Karpas-422 (cell line): ENCODE measurements at places on chromosomes 6 and 20. TPM values are rescaled to one million over a fixed set of nuclear protein-coding genes. Genes with fewer than 3 reads are reported as not detected.

DNA sequence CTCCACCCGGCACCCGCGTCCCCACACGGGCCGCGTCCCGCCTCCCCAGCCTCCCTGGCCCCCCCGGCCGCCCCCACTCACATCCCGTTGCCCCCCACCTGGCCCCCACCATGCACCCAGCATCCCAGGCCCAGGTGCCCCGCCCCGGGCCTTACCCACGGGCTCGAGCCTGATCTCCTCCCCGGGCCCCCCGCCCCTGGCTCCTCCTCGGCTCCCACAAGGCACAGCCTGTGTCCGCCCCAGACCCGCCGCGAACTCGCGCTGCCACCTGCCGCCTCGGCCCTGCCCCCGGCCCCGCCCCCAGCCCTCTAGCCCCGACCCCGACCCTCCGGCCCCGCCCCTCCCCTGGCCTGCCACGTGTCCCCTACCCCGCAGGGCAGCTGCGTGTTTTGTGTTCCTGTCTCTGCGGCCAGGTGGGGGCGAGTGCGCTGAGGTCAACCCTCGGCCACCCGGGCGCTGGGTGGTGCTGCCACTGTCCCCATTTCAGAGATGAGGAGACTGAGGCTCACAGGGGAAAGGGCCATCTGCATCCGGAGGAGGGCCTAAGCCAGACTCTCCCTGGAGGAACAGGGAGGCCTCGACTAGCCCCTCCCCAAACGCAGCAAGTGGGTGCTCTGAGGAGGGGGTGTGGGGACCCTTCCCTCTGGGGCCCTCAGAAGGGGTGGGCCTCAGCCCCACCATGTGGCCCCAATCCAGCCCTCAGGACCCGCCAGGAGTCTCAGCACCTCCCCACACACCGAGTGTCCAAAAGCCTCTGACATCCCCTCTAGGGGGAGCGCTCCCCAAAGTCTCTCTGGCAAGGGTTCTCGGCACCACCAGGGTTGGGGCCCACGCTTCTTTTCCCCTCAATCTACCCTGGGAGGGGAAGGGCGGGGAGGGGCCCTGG is 99.8 kb downstream of the TAF4 start:
- DNase-seq: no peak

The FILIP1 gene
- 0.15 TPM in 1 of 2 replicates, not detected in the other for total RNA-seq

The SEMG1 gene
- total RNA-seq: not detected in 2 replicates

DNA sequence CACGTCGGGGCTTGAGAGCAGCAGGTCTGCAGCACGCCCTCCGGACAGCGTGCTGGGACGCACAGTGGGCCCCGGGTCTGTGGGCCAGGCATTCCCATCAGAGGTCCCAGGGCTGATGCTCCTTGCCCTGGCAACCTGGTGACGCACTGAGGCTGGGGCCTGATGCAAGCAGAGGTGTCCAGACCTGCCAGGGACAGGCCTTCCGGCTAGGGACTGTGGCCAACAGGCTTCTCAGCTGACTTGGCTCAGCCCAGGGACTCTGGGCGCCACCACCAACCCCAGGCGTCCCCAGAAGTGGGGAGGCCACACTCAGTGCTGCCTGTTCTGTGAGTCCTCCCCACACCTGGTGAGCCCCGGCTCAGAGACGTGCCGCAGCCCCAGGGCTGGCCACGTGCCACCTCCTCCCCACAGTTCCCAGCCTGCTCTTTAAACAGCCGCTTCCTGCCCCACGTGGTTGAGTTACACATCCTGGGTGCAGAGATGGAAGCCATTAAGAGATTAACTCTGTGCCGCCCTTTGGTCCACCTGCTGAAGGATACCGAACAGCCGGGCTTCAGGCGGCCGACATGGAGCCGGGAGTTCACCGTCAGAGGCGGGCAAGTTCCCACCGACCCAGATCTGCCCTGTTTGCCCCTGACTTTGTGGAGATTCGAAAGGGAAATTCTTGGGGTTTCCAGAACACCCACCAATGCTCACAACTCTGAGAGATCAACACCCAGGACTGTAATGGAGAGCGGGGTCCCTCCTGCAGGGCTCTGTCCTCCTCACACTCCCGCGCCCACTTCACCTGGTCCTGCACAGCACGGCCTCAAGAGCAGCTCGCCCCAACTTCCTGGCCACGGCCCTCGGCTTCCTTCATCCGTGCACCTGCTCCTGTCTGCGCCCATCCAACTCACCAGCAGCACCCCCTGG is 37.6 kb upstream of the ZBP1 start:
- DNase-seq: no peak

DNA sequence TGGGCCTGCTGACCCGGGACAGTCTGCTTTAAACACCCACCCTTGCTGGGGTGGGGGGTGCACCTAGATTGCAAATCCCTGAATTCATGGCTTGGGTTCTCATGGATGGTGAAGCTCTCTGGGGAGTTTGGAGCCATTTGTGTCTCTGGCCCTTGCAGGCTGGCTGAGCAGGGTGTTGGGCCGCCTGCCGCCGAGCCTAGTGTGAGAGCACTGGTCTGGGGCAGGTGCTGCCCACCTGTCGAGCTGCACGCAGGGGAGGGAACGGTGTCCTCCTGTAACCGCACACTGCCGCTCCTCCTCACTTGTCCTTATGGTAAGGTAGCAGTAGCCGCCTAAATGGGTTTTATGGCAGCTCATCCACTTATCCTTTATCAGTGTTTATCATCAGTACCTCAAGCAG is 143.9 kb downstream of the DTNBP1 start:
- DNase-seq: no peak

DNA sequence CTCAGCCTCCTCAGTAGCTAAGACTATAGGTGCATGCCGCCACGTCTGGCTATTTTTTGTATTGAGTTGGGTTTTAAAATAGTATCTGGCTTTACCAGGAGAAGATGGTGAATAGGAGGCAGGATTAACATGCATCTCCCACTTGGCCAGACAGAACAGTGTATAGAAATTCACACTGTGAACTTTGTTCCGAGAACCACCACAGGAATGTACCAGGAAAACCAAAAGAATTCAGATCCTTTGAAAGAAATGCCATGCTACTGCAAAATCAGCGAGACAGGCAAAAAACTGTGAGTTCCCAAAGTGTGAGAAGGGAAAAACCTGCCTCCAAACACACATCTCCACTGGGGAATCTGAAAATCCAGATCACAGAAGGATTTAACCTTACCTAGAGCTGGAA is 327.6 kb downstream of the NKAIN2 start:
- no peak for DNase-seq

- peak; percentile 58 for DNase-seq
Observed at GRCh38 chr20:48754292-48754691, 73.5 kb downstream of the PREX1 start.

- no peak for DNase-seq
Observed at GRCh38 chr6:157822245-157823000, 623 bp upstream of the SNX9 start.

The IL17A gene
- not detected in 2 replicates for total RNA-seq

The CUL7 gene
- 20.2 and 22.2 TPM in 2 replicates for total RNA-seq

- DNase-seq: no peak
Observed at GRCh38 chr20:6767536-6768227, at the start of gene BMP2. Gene BMP2 (plus strand): TSS chr20:6767686. CDS start chr20:6770127, 2,441 bp downstream.

The CCR6 gene
- total RNA-seq: not detected in 2 replicates
